ENCODE measurements at places on chromosomes 16 and 17.

- DNase-seq: no peak
Measured at GRCh38 chr17:27854163-27854562, 39.0 kb downstream of the LYRM9 start.

DNA sequence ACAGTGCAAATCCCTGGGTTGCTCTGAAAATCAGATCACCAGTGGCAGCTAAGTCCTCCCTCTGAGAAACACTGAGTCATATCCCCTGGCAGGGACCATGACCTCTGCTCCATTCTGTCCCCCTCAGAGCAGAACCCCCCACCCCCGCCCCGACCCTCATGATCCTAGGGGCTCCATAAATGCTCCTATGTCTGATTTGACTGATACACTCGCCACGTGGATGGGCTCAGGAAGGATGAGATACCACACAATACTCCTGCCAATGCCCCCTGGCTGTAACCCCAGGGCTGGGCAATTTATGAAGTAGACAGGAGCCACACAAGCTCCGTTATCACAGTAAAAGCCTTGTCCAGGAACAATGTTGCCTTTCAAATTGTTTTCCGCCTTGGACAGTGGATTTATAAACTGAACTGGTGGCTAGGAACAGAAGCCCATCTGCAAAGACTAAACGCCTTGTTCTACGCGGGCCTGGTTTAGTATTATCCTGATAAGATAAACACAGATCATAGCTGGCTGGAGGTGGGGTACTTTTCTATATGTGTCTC lies 394.8 kb downstream of the SLC39A11 start:
- peak; percentile 52 for DNase-seq

- no peak for DNase-seq
Measured at GRCh38 chr17:34996422-34997285, 16.3 kb downstream of the LIG3 start.

GRCh38 chr16:84893849-84894599 lies 74.2 kb downstream of the CRISPLD2 start:
- no peak for DNase-seq

DNA sequence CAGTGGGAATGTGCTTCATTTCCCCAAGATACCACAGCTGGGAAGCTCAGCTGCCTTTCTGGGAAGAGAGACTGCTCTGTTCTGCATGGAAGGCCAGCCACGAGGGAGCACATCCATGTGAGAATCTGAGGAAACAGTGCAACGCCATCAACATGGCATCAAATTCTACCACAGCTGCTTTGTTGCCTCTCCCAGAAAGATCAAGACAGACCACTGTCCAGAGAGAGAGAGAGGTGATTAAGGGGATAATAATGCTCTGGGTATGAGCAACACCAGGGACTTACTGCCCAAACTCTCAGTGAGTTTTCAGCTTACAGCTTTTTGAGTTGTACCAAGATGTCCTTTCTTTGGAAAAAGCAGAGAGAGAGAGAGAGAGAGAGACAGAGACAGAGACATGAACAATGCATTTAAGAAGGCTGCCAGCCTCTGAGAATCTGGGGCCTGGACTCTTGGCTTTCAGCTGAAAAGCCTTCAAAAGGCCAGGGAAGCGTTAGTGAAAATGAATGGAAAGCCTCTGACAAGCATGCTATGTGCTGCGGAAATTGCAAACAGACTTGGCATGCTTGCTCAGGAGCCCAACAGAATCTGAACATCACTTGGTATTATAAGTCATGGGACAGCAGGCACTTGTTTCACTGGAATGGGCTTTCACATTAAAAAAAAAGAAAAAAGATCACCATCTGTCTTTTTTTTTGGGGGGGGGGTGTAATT lies 223.1 kb downstream of the MAP2K6 start:
- no peak for DNase-seq

GRCh38 chr17:4725646-4726310 lies 5.5 kb upstream of the MED11 start:
- DNase-seq: no peak

GRCh38 chr16:83472776-83473501 lies 334.8 kb upstream of the HSBP1 start:
- DNase-seq: no peak

GRCh38 chr17:77657839-77658238 lies 300.7 kb upstream of the TNRC6C start:
- DNase-seq: no peak

DNA sequence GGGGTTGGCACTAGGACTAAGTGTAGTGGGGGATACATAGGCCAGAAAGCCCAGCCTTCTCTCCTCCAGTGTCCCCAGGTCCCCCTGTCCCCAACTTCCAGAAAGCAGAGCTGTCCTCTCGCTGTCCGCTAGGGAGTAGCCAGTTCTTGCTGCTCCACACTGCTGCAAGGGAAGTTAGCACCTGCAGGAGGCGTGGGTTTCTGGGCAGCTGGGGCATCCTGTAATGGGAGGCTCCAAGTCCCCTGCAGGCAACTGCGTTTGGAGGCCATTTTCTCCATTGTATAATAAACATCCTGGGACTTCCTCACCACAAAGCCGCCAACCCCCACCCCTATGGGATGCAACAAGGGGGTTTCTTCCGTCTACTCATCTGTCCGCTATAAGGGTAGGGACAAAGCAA lies 1.7 kb downstream of the RPRML start:
- no peak for DNase-seq

- no peak for DNase-seq
Measured at GRCh38 chr16:87560428-87561199, 41.7 kb upstream of the JPH3 start.

DNA sequence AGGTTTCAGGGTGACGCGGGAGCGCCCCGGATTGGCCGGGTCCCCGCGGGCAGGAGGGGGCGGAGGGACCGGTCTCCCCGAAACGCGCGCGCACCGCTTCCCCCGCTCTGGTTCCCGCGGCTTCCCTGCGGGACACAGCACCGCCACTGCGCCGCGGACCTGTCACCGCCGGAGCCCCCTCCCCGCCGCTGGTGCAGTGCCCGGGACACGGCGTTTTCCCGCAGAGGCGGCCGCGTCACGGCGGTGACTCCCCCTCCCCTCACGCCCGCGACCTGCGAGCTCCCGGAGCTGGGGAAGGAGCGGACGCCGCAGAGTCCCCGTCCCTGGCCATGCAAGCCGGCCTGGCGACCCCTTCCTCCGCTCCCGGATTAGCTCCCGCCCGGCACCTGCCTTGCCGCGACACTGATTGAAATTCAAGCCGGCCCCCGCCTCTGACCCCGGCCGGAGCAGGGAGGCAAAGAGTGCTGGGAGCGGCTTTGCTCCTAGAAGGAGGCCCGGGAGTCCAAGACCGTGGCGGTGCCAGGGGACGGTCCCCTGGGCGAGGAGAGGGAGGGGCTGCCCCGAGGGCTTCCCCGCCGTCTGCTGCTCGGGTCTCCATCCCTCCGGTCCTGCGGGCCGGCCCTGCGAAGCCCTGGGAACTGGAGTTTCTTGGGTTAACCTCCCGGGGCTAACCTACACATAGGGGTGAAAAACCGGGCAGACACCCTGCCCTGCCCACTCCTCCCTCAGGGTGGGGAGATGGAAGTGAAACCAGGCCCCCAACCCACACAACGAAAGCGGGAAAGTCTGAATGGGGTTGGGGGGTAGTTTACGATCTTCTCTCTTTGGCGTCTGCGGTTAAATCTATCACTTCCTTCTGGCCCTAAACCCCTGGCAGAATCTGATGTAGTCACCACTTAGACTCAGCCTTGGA lies 1.0 kb downstream of the RHBDL3 start:
- DNase-seq: no peak

GRCh38 chr17:13593757-13594156 lies 8.0 kb downstream of the HS3ST3A1 start:
- no peak for DNase-seq

DNA sequence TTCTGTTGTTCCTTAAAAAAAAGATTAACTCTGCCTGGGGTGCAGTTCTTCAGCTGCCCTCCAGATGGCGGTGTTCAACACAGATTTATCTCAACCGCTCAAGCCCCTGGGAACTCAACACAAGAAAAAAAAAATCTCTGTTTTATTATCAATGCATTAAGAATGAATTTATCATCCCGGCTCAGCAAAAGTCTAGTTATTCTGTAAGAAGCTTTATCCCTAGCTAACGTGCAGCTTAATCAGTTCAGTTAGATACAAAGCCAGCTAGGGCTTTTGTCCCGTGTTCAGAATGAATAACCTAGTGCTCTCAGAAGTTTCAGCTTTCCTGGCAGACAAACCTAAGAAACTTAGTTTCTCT lies 475.9 kb upstream of the CCL2 start:
- DNase-seq: no peak

GRCh38 chr17:17941015-17941414 lies 31.2 kb downstream of the TOM1L2 start:
- no peak for DNase-seq

GRCh38 chr17:13562271-13562800 lies 39.4 kb downstream of the HS3ST3A1 start:
- no peak for DNase-seq

- no peak for DNase-seq
Measured at GRCh38 chr17:42893359-42893758, 7.2 kb upstream of the G6PC1 start.

DNA sequence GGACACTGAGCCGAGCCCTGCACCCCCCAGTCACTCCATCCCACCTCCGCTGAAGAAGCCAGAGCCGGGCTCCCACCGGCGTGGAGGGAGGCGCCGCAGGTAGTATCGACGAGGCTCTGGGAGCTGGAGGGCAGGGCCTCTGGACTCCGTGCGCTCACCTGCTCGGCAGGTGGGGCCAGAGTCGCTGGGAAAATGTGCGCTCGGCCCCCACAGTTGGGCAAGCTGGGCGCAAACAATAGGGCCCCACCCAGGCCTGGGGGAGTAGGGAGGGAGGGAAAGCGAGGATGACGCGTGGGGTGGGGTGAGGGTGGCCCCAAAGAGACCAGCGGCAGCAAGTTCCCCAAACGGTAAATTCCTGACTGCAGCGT lies 668 bp downstream of the JUP start:
- no peak for DNase-seq

DNA sequence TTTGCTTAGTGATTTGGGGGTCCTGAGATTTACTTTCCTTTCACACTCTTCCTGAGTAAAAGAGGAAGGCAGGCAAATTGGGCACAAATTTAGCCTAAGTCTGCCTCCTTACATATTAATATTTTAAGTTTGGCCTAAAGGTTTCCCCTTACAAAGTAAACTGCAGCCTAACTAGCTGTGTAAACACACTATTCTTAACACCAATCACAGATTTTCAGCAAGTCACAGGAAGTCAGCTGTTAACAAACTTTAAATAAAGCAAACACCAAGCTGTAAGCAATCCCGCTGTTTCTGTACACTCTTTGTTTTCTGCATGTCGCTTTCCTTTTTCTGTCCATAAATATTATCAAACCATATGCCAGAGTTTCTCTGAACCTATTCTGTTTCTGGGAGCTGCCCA lies 45.1 kb upstream of the ABCC11 start:
- no peak for DNase-seq

GRCh38 chr16:81739503-81739902 lies 39.6 kb upstream of the PLCG2 start:
- DNase-seq: no peak

Measured in NCI-H1048 (cell line).